Muscle of leg (tissue), 16 donors: ENCODE measurements at places on chromosomes 4 and X.

GRCh38 chrX:40310447-40310846, 212.7 kb upstream of the BCOR start:
- DNase-seq, result peak; percentile 43

- DNase-seq, result no peak
Observed at GRCh38 chrX:17403189-17403691, 28.2 kb downstream of the NHS start.

DNA sequence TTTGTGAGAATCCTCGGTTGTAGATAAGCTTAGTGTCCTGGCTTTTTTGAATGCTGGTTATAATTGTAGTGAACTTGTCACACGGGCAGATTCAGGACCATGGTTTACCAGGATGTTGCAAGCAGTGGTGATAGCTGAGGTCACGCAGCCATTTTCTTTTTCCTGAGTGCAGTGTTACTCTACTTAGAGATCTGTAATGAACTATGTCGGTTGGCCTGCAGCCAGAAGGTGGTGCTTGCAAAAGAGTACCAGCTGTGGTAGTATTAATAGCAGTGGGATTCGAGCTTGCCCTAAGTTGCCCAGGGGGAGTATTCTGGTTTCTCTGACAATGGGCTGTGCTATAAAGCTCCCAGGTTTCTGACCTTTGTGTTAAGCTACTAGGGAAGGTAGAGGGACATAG, 368.9 kb downstream of the SLITRK2 start:
- no peak for DNase-seq

GRCh38 chr4:40305328-40306170, 29.6 kb upstream of the CHRNA9 start:
- no peak for DNase-seq

- no peak for DNase-seq
Observed at GRCh38 chrX:1453395-1453783, 680 bp upstream of the ASMTL start.

DNA sequence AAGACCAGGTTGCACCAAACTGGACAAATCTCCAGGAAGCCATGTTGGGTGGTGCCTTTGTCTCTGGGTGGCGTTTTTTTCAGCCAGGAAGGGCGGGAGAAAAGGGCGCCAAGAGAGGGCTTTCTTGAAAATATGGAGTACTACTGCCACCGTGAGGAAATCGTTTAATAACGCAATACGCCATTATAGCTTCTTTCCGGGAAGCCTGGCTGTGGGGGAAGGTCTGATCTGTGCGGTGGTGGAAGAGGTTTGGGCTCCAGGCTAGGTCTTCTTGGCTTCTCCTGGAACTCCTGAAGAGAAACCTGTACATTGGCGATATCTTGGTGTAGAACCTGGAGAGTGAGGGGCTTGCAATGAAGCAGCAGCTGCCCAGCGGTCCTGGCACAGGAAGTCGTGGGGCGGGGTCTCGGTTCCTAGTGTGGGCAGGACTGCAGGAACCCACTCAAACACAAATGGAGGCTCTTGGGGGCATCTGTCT, 202.7 kb downstream of the OR13H1 start:
- DNase-seq, result peak; percentile 95

- DNase-seq, result no peak
Observed at GRCh38 chr4:84171871-84172270, 327.2 kb downstream of the NKX6-1 start.

DNA sequence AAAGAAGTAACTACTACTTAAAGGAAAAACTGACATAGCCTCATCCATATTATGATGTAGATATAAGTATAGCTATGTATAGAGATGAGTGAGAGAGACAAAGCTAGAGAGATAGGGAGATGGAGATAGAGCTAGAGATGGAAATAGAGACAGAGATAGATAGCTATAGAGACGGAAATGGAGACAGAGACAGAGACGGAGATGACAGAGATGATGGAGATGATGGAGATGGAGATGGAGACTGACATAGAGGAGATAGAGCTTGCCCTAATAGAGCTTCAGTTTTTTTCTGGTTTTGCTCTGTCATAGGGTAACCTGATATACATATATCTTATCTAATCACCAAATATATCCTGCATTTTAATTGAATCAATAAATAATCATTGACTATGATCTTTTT, 4.3 kb downstream of the EDNRA start:
- no peak for DNase-seq

- no peak for DNase-seq
Observed at GRCh38 chr4:159252491-159252890, 149.6 kb downstream of the RAPGEF2 start.

DNA sequence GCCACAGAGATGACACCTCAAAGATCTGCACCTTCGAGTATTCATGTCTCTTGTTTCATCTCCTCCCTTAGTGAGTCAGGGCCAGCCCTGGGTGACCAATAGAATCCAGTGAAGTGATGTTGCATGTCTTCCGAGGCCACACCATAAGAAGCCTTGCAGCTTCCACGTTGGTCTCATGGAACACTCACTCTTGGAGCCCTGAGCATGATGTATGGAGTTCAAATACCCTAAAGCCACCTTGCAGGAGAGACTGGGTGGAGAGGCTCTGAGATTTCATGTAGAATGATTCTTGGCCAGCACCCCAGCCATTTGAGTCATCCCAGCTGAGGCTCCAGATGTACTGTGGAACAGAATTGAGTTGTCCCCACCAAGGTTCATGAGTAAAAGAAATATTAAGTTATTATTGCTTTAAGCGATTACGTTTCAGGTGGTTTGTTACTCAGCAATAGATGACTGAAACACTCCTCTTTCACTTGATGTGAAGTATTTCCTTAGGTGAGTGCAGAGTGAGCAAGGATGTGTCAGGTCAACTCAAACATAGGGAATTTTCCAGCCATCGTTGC, 5.0 kb upstream of the RP2 start:
- DNase-seq, result no peak

DNA sequence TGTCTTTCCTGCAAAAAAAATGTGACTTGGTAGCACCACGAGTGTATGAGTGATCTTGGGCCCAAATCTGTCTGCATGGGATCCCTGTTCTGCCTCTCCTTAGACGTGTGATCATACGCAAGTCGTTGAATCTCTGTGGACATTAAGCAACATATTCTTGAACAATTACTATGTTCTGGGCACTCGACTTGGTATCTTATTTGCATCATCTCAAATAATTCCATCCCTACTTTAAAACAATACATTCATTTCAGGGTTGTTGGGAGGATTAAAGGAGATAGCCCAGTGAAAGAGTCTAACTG, 145.4 kb upstream of the CPEB2 start:
- no peak for DNase-seq

- no peak for DNase-seq
Observed at GRCh38 chrX:154449618-154450017, 5.7 kb downstream of the FAM50A start.

DNA sequence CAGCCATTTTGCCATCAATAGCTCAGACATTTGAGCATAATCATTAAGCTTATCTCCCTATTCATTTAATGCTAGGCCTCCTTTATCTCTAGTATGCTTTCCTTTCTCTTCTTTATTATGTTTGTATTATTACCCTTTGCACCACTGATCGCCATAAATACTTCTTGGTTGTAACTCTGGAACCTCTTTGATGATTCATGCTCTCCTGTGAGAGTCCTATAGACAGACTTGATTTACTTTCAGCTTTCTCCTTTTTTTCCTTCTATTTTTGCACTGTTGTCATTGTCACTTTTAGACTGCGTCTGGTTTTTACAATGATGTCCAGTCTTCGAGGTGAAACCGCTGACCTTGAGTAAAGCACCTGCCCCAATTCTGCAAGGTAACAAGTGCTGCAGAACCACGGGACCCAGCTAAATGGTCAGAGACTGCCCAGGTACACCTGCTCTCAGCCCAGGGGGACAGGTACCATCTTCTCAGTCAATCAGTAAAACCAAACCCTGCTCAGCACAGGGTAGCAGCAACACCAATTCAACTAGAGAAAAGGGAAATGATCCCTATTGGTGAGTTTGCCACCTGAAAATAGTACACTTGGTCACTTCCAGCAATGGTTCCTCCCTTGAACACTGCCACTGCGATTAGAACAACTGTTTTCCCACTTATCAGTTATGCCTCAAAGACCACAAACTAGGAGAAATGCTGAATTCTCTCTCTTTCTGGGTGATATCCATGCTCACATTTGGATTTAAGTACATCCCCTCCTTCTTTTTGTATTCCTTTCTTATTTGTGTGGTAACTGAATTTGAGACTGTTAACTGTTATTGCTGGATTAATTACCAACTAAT, 125.1 kb downstream of the MAML3 start:
- no peak for DNase-seq

GRCh38 chrX:5959286-5959685, 269.4 kb downstream of the NLGN4X start:
- DNase-seq, result no peak

DNA sequence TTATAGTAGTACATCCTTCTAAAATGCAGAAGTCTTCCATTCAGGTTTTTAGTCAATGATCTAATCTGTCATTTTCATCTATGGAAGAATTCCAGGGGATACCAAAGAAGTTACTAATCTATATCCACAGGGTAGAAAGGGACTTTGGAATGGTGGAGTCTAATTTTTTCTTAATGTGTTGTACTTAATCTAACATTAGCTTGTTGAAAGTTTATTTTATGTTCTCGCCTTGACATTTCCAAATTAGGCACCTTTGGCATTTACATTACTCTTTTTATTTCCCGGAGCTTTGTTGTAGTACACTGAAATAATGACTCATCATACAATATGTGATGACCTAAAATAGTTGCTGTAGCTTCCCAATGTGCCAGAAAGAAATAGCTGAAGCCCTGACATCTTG, 91.5 kb downstream of the HTR2C start:
- DNase-seq, result peak; percentile 40

- DNase-seq, result no peak
Observed at GRCh38 chrX:25003066-25003849, 12.5 kb downstream of the ARX start.

DNA sequence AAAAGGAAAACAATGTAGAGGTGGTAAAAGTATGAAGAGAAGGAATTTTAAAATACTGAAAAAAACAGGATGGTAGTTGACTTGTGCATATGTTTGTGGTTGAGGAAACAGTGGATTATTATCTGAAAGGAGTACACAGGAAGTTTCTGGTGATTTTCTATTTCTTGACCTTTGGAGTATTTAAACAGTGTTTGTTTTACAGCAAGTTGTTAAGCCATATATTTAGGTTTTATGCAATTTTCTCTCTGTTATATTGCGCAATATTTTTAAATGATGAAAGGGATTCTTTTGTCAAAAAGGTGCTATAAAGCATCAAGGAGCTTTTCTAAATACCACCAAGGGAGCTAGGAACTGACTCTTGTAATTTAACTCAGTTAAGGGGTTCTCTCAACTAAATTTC, 343.1 kb upstream of the MAOA start:
- DNase-seq, result no peak

GRCh38 chrX:116379854-116380253, 56.6 kb upstream of the SLC6A14 start:
- peak; percentile 85 for DNase-seq

- no peak for DNase-seq
Observed at GRCh38 chr4:109947457-109947856, 34.8 kb downstream of the EGF start.

- no peak for DNase-seq
Observed at GRCh38 chr4:164524789-164525188, 229.1 kb upstream of the SMIM31 start.

GRCh38 chrX:37912304-37912703, 64.9 kb upstream of the DYNLT3 start:
- no peak for DNase-seq

GRCh38 chr4:109313168-109314133, 11.0 kb upstream of the COL25A1 start:
- DNase-seq, result no peak

- no peak for DNase-seq
Observed at GRCh38 chrX:40314070-40314469, 216.3 kb upstream of the BCOR start.

DNA sequence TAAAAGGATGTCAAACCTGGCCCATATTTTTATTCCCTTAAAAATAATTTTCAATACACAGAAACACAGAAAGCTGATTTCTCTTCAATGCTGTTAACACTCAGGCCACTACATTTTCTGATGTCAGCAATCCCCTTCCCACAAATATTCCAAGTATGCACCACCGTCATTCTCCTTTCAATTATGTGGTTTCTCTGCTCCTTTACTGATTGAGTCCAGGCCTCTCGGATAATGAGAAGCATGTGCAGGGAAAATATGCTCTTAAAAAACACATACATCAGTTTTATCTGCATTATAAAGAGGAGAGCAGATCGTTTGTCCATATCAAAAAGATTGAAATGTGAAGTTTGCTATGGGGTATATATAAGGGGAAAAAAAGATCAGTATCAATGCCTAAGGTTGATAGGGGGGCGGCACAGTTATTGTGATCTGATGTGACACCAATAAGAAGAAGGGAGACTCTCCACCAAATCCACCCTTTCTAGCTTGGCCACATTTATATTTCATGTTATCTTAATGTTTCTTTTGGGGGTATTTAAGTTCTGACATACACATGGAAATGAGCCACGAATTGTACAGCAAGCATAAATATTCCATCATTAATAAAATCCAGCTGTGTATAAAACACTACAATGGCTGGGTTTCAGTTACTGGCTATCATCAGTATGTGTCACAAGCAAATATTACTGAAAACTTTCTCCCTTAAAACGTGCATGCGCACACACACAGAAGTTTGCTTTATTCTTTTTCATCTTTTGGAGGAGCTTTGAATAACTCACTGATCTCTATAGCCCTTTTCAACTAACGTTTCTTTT, 6.4 kb downstream of the AMOT start:
- DNase-seq, result peak; percentile 89

DNA sequence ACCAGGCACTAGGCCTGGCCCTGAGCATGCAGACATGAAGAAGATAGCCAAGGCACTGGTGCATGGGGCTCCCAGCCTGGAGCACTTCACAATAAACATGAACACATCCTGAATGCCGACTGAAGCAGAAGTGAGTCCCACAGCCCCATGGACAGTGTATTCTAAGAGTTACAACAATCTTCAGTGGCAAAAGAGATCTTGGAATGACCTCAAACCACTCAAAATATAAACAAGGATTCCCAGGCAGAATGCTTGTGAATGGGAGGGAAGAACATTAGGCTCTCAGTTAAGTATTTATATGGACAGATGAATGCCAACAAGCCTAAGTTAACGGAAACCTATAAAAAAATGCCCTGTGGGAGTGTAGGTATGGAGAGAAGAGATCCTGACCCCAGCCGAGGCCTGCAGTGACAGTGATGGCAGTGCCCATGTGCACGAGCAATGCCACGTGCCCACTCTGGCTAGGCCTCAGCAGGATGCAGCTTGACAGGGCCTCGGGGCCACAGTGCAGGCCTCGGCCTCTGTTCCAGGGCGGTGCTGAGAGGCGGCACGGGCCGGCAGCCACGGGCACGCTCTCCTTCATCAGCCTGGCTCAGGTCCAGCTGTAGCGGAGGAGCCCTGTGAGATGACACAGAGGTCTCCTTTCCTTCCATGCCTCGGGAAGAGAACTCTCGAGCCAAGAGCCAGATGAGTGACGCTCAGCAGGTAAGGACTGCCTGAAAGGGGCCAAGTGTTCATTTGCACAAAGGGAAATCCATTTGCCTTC, 49.2 kb downstream of the IRF2 start:
- DNase-seq, result no peak

DNA sequence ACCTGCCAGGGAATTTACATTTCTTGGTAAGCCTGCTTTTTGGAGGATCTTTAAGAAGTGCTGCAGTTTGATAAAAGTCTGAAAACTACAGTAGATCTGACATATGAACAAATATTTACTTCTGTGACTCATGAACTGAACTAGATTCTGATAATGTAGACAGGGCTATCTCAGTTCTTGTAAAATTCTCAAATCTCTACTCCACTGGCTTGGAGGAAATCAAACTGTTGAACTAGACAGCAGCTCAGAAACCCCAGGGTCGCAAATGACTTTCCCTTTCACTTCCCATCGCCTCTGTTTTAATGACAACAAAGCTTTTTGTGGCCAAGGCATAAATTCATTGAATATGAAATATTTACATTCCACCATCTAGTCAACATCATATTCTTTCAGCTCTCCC, 15.4 kb upstream of the OCIAD1 start:
- peak; percentile 9 for DNase-seq
